ENCODE measurements at places on chromosomes 6 and 20. TPM values are rescaled to one million over a fixed set of nuclear protein-coding genes. Genes with fewer than 3 reads are reported as not detected.

The LAMA5 gene
- total RNA-seq = 5.6 TPM

The CST5 gene
- total RNA-seq = not detected

The ADGRB3 gene
- 1.4 TPM for total RNA-seq

The ABHD16B gene
- total RNA-seq = not detected

The TMEM170B gene
- 1.4 TPM for total RNA-seq

The PAX1 gene
- not detected for total RNA-seq

The BANF2 gene
- total RNA-seq = not detected

The CLDN20 gene
- total RNA-seq = not detected

The SLC22A7 gene
- total RNA-seq = not detected

The FAM184A gene
- total RNA-seq = 0.74 TPM

The EDN3 gene
- not detected for total RNA-seq

The BACH2 gene
- 0.65 TPM for total RNA-seq

The CD24 gene
- 4.5 TPM for total RNA-seq

The MICAL1 gene
- 48.1 TPM for total RNA-seq

The PEX7 gene
- total RNA-seq = 5.0 TPM

The EYA4 gene
- total RNA-seq = 5.7 TPM

The LTB gene
- total RNA-seq = not detected

Measured in fibroblast of the aortic adventitia (primary cell).